HAP-1 (cell line): ENCODE measurements at places on chromosomes 6 and 20.

GRCh38 chr6:108406943-108407342 is 112.1 kb downstream of the AFG1L start:
- no peak for DNase-seq

- DNase-seq, result no peak
Measured at GRCh38 chr6:153117986-153118879, 12.8 kb downstream of the RGS17 start.

DNA sequence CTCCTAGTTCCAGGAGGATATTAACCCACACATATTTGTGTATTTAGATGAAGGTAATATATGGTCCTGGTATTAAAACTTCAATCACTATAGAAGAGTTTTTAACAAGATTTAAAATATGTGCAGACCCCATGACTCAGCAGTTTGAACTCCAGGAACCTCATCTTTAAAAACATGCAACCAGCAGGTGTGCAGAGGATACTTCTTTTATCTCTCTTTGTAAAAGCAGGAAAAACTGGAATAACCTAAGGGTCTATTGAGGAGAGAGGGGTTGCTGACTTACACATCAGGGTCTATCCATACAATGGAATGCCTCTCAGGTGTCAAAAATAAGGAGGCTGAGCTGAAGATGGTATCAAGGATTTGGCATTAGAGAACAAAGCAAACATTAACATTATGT is 36.9 kb upstream of the TFAP2C start:
- no peak for DNase-seq

- DNase-seq, result no peak
Measured at GRCh38 chr20:34921436-34921835, 34.2 kb downstream of the GSS start.

DNA sequence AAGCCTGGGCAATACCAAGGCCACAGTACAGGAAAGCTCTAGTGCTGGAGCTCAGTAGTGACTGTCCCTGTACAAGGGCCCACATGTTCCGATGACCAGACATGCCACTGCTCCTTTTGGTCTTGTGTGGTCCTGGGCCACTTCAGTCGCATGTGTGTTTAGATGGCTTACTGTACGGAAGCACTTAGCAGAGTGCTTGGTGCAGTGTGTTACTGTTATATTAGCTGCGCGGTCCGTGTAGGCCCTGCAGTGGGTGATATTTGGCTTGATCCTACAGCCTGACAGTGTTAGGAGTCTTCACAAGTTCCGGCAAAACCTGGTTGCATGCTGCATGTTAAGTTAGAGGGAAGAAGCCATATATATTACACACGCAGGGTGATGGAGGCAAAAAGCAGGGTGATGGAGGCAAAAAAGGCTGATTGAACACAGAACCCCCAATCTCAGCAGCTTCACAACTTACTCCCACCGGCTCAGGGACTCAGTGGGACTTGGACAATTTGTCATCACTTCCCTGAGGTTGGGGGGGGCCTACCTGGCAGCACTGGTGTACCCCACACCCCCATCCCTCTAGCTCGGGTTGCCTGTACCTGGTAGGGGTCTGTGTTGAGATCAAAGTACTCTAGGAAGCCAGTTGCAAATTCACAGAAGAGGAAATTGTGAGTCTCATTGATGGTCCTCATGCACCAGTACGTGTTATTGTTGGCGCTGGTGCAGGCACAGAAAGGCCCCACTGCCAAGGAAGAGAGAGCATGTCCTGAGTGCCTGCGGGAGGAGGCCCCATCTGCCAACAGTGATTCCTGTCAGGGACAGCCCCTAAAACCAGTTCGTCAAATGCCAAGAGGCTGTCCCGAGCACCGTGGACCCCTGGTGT is 122.6 kb downstream of the SULF2 start:
- DNase-seq, result no peak

- no peak for DNase-seq
Measured at GRCh38 chr6:169862892-169863525, 111.6 kb downstream of the ERMARD start.

DNA sequence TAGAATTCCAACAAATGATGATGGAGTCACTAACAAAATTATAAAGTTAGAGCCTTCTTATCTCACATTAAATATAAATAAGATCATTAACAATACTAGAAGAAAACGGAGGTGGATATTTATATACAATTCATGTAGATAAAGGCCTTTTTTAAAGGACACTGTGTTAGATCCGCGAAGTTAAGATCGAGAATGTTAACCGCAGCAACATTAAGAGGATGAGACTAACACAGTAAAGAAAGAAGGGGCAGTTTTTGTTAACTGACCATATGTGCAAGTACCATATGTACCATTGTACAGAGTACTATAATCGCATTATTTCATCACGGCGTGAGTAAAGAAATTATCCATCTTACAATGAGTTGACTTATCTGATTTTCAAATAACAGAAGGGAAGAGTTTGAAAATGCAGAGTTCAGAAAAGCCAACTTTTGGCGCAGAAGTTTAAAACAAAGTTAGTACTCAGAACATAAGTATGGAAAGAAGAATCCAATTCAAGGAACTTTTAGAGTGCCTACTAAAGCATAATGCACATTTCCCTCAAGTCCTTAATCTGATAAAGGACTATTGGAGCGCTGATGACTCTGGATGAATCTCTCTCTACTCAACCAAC is 1.4 kb downstream of the FBXL4 start:
- DNase-seq, result no peak

DNA sequence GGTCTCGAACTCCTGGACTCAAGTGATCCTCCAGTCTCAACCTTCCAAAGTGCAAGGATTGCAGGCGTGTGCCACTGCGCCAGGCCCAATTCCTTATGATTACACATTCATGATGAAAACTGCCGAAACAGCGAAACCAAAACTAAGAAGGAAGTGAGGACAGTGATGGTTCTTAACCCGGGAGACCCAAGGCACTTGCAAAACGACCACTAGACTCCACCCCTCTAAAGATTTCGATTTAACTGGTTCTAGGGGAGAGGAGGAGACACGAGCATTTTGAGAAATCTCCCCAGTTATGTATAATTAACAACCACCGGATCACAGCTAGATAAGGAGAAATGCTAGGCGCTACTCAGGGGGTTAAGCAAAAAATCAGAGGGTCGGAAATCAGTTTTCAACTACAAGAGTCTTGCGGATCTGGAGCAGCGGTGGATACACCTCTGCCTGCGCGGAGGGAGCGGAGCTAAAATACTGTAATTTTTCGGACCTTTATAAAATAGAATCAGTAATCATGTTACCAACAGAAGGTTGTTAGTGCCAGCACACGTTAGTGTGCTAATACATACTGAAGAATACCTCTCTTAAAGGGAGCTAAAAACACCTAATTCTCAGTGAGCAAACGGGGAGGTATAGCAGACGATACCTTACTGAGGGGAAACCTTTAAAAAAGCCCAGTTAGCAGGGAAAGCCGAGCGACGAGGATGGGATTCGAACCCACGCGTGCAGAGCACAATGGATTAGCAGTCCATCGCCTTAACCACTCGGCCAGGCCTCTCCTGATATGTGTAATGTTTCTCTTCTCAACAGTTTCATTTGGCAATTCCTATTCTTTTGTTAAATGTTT is 60.0 kb upstream of the BTN3A2 start:
- DNase-seq, result peak; percentile 84

DNA sequence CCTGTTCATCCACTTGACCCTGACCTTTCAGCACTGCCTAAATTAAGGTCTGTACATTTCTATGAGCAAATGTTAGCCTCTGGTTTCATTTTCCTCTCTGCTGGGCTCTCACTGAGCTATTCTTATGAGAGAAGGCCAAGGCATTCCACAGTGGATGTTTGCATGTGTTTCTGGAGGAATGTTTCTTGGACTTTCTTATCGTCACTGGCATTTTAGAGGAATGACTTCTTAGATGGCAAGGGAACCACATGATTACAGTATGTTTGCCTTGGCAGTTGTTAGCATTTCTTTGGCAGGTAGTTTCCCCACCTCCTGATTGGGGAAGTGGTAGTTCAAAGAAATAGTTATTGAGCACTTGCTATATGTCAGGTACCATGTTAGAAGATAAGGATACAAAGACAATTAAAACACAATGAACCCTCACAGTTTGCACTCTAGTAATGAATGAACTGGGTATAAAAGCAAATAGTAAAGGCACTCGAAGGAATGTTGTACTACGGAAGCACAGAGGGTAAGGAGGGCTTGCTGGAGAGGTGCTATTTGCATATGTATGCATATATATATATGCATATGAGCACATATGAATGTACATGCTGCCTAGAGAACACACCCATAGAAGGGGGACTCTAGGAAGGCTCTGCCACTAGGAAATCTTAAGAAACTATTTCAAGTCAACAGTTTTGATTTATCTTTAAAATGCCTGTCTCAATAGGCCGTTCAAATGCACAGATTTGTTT is 307.4 kb downstream of the EYA4 start:
- DNase-seq, result peak; percentile 14
